ENCODE measurements at places on chromosomes 6 and 20.

- DNase-seq = no peak
Observed at GRCh38 chr6:13074415-13075140, 253.8 kb downstream of the TBC1D7 start.

- no peak for DNase-seq
Observed at GRCh38 chr20:13441388-13441787, 197.3 kb downstream of the TASP1 start.

- DNase-seq = no peak
Observed at GRCh38 chr6:27545271-27546046, 72.6 kb upstream of the ZNF184 start.

- no peak for DNase-seq
Observed at GRCh38 chr20:43238266-43238665, 48.6 kb upstream of the PTPRT start.

- DNase-seq = no peak
Observed at GRCh38 chr6:160156842-160157241, 35.2 kb downstream of the SLC22A1 start.

DNA sequence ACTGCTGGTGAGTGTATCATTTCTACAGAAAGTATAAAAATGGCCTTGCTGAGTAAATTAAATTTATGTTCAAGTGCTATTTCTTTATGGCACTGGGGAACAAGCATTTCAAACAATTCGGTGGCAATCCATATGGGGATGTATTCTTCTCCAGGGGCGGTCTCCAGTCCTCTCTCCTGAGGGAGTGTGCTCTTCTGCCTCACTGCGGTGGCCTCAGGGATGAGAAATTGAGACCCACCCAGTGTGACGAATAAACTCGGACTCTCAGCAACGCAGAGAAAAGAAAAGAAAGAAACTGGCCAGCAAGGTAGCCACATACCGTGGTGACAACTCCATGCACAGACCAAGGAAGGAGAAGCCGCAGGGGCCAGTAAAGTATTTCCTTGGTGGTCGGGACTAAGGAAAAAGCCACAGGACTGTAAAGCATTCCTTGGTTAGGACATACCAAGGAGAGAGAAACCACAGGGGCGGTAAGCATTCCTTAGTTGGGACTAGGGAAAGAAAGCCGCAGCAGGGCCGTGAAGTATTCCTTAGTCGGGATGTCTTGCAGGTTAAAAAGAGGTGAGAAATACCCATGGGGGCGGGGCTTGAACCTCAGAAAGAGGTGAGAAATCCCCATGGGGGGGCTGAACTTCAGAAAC is 13.6 kb upstream of the GOPC start:
- no peak for DNase-seq

All from naive thymus-derived CD4-positive, alpha-beta T cell (primary cell).